ENCODE measurements at places on chromosomes 5 and 9. TPM values are rescaled to one million over a fixed set of nuclear protein-coding genes. Genes with fewer than 3 reads are reported as not detected.

GRCh38 chr5:32734827-32735378 is 23.8 kb downstream of the NPR3 start:
- no peak for DNase-seq

GRCh38 chr9:132731230-132731629 is 61.0 kb downstream of the GTF3C4 start:
- DNase-seq: no peak

DNA sequence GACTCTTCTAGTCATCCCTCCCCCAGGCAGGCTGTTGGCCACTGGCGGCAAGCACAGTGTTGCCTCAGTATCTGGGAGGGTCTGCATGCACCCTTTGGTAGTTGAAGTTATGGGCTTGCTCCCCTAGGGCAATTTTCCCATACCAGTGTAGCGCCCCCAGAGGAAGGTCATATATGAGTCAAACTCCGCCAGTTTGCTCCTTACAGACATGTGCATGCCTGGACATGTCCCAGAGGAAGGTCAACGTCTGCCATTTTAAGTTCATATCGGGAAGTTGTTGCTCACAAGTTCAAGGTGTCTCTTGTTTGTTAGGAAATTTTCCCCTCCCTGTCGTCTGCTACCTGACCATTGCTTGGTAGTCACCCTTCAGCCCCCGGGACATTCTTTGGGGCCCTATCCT is 51.3 kb upstream of the MROH2B start:
- no peak for DNase-seq

DNA sequence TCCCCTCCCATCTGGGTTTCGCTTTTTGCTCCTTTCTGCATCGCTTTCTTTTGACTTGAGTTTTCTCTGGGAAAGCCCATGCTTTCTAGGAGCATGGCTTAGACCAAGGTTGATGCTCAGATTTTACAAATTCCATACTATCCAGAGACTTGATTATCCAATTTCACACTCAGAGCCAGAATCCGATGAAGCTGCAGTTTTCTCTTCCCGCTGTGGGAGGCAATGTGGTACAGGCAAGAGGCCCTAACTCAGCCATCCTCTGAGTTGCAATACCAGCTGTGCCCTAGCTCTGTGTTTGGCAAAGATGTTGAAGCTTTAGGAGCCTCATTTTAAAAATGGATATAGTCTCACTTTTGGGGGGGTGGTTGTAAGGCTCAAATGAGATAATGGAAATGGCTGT is 85.1 kb downstream of the BRINP1 start:
- DNase-seq: no peak

- no peak for DNase-seq
Observed at GRCh38 chr9:7273575-7273974, 515.8 kb downstream of the KDM4C start.

DNA sequence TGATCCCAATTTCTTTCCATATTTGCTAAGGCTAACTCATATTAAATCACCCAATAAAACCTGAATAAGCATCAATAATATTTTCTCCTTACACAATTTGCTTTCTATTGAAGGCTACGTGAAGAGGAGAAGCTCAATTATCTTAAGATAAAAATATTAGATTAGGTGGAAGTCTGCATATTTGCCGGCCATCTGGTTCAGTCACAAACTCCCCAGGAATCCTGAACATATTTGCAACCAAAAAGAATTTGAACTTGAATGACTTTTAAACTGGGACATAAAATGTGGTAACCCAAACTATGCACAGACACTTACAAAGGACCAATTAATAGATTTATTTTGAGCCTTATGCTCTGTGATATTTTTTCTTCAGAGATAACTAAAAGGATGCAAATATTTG is 92.3 kb downstream of the HAPLN1 start:
- DNase-seq: no peak

DNA sequence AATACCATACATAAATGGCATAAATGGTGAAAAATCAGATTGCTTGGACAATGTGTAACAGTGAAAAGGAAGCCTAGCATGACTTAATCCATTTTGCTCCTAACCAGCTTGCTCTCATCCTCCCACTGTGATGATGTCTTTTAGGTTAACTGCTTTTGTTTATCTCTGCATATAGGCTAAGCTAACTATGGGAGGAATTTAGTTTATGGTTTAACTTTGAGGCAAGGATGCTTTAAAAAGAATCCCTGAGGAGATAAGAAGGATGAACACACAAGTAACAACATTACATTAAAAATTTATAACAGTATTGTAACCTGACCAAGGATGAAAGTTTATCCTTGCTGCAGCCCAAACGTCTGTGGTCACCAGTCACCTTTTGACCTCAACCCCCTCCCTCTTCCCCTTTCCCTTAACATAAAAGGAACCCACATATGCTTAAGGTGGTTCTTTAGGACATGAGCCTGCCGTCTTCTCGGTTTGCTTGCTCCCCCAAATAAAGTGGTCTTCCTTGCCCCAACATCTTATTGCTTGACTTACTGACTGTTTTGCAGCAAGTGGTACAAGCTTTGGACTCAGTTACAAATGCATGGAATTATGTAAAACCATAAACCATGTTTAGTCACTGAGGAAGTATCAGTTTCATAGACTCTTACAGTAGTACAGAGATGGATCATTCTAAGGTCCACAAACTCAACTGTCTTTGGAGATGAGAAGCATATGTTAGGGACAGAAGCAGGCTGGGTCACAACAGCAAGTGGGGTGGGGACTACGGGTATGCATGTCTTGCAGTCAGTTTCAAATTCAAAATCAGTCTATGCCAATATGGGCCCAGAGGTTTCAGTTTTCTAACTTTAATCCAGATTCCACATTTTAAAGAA is 31.3 kb downstream of the AGXT2 start:
- no peak for DNase-seq

Gene ADAMTSL2
- total RNA-seq: 2.5 TPM

Gene EPB41L4A
- 30.2 TPM for total RNA-seq

Data from mesenteric fat pad (tissue), 1 donor.